NCI-H1105 (cell line): ENCODE measurements at places on chromosomes 5 and 9.

DNA sequence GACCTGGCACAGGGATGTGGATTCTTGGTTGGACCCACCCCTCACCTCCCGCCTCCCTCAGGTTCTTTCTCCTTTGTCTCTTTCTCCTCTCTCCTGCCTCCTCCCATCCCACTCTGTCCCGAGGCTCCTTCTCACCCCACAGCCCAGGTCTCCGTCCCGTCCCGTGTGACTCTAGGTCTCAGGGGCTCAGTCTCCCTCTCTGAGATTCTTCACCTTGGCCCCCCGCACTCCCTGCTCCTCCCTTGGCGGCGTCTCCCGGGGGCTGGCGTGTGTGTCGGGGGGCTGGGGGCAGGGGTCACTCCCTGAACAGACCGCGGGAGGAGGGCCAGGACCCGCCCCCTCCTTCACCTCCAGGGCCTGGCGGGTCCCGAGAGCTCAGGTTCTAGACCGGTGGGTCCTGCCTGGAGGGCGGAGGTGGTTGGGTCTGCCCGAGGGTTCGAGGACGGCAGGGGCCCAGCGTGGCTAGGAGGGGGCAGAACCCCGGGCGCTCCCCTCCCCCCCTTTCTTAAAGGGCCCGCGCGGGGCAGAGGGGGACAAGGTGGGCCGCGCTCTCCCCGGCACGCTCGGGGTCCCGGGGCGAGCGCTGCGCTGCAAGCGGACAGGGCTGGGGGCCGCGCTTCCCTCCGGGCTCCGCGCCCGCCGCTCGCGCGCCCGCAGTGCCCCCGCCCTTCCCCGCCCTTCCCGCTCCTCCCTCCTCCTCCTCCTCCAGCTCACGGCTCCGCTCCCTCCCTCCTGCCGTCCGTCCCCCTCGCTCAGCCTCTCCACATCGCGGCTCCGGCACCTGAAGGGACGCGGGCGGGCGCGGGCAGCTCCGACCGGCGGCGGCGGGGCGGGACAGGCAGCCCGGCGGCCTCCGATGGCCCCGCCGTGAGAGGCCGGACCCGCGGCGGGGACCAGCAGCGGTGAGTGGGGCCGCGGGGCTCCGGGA, at the start of gene PSD2:
PSD2 (plus strand) TSS at position 735 of the 928 bp plus-strand sequence. CDS start 13,633 bp downstream, outside the sequence.
- DNase-seq: peak; percentile 23

GRCh38 chr5:157324237-157324636, 58.3 kb downstream of the CYFIP2 start:
- DNase-seq: no peak

DNA sequence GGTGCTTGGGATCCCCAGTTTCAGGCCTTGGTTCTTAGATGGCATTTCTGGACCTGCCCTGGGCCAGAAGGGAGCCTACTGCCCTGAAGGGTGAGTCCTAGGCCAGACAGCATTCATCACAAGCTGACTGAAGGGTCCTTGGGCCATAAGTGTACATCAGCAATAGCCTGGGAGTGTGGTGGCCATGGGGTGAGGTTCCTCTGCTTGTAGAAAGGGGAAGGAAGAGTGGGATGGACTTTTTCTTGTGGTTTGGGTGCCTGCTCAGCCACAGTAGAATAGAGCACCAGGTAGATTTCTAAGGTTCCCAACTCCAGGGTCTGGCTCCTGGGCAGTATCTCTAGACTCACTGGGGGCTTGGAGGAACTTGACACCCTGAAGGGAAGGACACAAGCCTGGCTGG, 95.2 kb upstream of the PHF24 start:
- no peak for DNase-seq

GRCh38 chr9:131892902-131893500, 153.1 kb upstream of the RAPGEF1 start:
- DNase-seq: no peak

DNA sequence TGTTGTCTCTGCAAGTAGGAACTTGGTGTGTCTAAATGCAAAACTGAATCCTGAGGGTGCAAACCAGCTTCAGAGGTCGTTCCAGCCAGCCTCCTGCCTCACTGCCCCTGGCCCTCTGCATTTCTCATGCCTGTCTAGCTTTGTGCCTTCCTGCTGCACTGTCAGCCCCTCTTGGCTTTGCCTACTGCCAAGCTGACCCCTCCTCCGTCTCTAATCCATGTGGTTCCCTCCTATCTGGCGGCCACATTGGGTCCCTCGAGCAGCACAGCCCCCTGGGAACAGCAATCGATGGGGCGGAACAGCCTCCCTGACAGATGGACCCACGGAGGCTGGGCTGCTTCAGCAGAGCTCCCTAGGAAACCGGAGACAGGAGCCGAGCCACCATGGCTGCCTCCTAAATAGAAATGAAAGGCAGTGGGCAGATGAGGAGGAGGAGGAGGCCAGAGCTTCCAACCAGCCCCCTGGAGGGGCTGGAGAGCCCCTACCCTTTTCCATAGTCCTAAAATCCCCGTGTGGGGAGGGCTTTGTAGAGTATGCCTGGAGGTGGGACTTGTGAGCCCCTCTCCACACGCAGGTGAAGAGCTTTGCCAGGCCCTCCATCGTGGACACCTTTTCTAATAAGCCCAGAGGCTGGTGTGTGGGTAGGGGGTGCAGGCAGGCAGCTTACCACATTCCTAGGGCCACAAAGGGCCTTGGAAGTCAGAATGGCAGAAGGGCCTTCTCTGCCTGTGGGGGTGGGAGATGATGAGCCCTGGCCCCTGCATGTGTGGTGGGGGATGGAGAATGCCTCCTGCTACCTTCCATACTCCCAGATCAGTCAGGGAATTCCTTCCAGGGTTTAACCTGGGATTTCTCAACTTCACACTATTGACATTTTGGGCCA, 9.2 kb upstream of the CXXC5 start:
- DNase-seq: no peak

- DNase-seq: no peak
Measured at GRCh38 chr9:137237759-137238726, 3.0 kb upstream of the TUBB4B start.

DNA sequence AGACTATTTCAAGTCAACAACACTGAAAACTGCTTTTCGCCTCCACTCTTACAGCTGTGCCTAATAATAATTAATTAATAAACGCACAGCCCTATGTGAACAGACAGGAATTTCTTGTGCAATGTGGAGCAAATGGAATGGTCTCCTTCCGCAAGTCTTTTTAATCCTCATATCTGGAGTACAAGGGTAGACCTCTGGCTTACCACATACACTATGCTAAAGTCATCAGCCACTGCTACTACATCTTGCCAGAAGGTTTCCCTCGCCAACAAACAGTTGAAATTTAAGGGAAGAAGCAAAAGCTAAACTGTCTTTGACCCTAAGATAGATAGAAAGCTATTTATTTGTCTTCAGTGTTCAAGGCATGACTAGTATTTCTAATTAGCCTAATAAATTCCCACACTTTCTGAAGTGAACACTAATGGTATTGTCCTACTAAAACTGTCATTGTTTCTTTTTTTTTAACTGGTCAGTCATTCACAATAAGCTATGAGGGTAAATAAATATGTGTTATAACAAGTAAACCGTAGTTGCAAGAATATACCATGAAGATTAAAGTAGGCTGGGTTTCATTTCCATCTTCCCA, 63.9 kb downstream of the GOLPH3 start:
- DNase-seq: no peak

DNA sequence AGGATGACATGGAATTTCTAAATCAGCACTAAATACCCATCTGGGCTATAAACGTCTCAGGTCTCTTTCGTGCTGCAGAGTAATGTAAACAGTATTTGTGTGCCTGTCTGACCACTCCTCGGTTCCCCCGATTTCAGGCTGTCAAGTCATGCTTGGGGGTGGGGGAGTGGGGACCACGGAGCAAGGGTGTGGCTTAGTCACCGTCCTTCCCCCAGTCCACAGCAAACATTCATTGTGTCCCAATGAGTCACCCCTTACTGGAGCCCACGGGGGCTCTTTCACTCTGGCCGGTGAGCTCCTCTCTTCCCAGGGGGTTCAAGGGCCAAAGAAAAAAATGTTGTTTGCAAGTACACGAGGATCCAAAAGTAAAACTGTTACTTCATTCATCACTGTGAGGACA, 72.4 kb upstream of the ICE1 start:
- DNase-seq: no peak

GRCh38 chr9:87702921-87703320, 23.0 kb upstream of the CTSL start:
- no peak for DNase-seq

- no peak for DNase-seq
Measured at GRCh38 chr9:91839926-91840465, 110.0 kb downstream of the ROR2 start.

- no peak for DNase-seq
Measured at GRCh38 chr9:17906176-17906840, 327.4 kb downstream of the SH3GL2 start.

- DNase-seq: no peak
Measured at GRCh38 chr9:17930071-17930470, 351.2 kb downstream of the SH3GL2 start.
